ENCODE measurements at places on chromosomes 16 and 17.

DNA sequence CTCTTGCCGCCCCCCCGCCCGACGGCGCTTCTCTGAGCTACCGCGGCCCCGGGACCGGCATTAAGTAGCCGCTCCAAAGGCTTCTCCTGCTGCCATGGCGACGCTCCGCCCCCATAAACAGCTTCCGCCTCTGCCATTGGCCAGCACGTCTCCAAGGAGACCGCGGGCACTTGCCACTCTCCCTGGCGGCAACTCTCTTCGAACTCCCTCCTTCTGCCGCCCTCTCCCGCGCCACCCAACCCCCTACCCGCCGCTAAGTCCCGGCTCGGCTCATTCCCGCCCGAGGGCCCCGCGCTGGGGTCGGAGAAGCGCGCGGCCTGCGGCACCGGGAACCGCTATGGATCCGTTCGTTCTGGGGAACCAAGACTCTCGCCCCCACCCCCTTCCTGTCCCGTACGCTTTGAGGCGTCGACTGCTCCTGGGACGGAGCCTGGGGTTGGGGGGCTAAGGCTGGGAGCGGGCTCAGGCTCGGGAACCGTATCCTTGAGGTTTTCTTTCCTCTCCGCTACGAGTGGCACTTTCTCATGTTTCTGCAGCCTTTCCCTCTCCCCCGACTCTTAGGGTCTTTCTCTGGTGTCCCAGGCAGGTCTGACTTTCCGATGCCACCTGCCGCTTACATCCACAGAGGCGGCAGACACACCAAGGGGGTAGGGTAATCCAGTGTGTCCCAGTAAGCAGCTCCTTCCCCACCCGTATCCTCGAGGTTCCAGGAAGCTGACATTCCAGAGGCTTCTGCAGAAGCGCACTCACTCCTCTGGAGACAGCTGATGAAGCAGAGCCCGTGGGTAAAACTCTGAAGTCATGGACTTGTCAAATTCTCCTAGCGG, at the start of gene FOXJ1:
Gene FOXJ1 (minus strand): TSS at position 34 of the 827 bp plus-strand sequence. CDS start 850 bp downstream, outside the sequence.
- DNase-seq: peak; percentile 95

- no peak for DNase-seq
Observed at GRCh38 chr17:8273884-8274444, 14.5 kb upstream of the RANGRF start.

DNA sequence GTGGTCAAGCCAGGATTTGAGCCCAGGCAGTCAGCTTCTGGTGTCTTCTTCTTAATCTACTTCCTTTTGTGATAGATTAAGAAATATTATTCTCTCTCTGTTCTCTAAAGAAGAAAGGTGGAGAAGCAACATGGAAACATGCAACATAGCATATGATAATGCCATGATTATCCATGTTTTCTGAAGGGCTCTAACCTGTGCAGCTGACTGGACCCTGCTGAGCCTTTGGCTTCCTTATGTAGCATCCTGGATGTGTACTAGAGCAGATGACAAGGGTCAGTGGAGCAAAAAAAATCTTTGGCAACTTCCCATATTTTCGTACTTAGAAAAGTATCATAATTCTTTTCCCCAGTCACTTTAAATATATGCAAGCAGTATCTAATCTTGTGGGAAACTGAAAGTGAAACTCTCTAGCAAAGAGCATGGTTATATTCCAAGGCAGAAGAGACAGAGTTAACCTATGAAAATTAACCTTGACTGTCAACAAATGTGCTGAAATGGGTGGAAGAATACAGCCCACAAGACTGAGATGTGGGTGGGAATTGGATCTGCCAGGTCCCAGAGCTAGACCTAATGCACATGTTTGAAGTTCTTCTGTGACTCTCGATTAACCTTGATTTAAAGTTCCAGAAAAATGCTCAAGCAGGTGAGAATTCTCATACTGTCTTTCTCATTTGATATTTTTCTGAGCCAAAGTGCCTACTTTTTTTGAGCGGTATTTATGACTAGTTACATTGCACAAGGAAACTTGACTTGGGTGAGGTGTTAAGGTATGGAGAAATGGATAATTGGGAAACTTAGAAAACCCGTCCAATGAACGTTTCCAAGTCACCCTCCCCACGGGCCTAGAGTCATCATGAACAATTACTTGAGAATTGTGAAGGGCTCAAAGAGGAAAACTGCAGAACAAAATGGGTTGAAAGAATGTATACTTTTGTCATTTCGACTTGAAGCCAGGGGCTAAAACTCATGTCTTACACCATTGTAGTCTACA, 248.6 kb downstream of the FTO start:
- no peak for DNase-seq

DNA sequence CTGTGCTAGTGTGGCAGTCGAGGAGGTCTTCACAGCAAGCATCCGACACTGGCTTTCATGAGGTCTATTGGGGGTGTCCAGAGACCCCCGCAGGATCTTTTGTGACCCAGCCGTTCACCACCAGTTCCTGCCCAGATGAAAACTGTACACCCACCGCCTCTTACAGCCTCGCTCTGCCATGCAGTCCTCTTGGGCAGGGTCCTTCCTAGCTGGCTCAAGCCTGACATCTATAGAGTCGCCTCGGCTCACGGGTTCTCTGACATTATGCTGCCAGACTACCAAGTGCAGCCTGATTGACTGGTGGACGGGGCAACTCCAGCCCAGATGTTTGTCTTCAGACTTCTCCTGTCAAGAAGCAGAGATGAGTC, 14.6 kb upstream of the CLEC10A start:
- DNase-seq: no peak

GRCh38 chr16:74724820-74725549, 24.3 kb upstream of the MLKL start:
- no peak for DNase-seq

- DNase-seq: no peak
Observed at GRCh38 chr17:41131979-41132378, 8.0 kb upstream of the KRTAP4-12 start.

DNA sequence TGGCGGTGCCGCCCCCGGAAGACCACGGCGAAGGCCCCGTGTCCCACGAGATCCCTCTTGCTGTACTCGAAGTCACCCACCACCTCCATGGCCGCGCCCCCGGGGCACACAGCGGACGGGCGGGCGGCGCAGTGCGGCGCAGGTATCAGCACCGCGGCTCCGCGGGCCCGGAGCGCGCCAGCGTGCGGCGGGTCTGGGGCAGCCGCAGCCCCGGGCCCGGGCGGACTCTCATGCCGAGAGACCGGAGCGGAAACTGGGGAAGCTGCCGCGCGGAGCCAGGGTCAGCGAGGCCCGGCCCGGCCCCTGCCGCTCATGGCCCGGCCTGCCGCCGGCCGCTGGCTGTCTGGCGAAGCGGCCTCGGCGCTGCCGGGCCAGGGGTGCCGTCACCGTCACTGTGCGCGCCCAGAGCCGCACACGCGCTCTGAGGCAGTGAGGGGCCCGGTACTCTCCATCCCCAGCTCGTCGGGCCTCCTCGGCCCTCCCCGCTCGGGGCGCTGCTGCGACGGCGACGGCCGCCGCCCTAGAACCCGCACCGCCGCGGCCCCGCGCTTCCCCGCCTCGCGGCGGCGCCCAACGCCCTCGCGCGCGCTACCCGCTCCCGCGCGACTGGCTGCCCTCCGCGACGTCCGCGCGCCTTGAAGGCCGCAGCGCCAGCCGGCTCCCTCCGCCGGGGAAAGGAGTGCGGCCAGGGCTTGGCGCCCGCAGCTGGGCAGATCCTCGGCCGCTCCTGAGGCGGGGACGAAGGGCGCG, at the start of gene ULK2:
Gene ULK2 (minus strand): TSS at position 608 of the 750 bp plus-strand sequence. CDS start 519 bp downstream, at position 89.
- peak; percentile 73 for DNase-seq

DNA sequence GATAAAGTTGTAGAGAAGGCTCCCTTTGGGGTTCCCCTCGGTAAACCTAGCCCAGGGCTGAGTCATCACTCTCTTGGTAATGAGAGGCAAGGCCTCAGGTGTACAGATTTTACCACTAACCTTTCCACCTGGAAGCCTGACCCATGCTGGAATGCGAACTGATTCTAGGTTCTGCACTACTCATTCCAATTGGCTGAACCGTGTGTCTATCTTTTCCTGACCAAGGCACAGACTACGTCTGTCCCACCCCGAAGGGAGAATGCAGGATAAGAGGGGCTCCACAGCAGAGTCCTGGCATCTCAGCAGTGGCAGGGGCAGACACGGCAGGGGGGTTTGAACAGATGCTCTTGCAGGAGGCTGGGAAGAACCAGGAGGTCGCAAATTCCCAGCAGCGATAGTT, 65.4 kb upstream of the B4GALNT2 start:
- DNase-seq: no peak

DNA sequence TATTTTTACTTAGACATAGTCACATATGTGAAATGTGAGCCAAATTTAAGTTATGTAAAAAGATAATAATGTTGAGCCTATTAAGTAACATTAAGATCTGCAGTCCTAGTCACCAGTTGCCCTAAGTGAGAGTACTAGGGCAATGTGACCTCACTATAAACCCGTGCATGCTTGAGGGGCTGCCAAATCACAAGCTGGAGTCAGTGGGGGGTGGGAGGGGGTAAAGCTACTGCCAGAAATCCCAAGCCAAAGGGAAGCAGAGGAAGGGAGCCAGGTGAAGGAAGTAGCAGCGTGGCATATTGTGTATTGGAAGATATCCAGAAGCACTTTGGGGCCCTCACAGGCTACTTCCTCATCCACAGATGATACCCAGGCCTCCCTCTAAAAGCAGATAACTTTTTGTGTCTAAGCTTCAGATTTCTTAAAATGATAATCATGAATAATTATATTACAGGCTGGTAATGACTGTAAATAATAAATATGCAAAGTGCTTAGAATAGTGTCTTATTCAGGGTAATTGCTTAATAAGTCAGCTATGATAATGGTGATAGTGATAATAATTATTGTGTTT, 134.1 kb downstream of the CA10 start:
- DNase-seq: no peak

DNA sequence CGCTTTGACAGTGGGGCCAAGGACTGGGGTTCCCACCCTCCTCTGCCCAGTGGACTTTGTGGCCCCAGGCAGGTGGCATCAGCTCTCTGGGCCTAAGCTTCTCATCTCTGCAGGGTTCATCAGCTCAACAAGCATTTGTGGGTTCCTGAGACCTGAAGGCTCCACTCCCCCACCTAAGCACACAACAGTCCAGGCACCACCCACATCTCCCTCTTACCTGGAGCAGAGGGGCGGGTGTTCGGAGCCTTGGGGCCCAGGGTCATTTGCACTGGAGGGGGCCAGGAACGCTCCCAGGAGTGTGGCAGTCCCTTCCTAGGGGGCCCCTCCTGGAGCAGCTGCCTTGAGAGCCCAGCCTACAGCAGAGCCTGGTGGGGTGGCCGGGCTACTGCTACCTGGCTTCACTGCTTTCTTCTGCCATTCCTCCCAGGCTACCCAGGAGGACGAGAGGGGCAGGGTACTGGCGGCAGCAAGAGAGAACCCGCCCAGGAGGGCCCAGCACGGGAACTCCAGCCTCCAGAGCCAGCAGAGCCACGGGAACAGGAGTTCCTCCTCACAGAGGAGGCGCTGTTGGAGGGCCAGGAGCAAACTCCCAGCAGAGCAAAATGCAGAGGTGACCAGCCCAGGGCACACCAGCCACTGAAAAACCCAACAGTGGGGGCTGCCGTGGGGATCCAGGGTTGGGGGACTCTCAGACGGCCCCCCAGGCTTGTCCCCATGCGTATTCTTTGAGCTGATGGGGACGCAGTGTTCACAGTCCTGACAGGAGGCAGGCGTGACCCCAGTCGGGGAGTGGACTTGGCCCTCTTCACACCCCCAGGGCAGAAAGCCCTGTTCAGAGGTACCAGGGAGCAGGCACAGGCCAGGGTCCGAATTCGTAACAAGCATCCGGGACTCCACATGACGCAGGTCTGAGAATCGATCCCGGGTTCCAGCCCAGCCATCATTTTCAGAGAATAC, 35.1 kb upstream of the SLC38A10 start:
- no peak for DNase-seq

DNA sequence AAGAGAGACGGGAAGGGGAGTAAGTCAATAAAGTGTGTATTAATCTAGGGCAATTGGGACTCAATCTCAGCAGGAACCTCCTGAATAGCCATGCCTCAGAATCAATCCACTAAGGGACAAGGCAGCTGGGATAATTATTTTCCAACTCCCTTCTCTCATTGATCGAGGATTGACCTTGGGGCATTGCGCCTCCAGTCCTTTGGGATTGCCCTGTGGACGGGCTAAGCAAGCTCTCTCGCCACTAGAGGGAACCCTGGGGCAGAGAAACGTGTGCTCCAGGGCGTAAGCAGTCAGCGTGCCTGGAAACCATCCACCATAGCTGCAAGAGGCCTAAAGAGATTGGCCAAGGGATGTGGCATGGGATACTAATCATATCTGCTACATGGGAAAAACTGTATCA, 53.9 kb upstream of the ERCC4 start:
- peak; percentile 27 for DNase-seq

DNA sequence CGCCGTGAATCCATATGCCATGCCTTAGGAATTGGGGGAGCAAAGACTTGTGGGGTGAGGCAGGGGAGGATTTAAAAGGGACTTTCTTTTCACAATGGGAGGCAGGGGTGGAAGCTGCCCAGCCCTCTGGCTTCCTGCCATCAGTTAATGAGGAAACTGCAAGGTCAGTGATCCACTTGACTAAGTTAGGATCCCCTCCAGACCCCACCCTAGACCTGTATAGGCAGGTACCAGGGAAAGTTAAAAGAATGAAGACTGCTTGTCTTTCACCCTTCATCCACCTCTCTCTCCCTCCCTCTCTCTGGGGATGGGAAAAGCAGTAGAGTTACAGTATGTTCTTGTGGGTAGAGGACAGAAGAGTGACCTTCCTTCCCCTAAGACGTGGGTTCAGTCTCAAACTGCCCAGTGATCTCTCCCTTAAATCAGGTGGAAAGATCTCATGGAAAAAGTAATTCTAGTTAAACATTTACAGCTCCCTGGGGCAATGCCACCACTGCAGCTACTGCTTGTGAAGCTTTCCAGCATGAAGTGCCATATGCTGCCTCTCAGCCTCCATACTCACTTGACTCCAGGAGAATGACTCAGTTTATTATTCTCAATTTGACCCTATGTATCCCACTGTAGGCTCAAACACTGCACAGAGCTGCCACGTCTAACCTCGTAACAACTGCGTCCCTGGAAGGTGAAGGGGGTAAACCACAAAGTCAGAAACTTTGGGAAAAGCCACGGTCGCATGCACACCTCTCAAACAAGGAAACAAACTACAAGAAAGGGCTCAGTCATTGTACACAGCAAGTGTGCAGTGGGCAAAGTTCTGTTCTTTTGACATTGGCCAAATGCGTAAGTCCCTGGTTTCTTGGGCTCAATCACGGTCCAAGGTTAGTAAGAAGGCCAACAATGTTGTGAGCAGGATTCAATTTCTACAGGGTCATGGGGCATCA, 1.2 kb downstream of the COA3 start:
- DNase-seq: no peak

DNA sequence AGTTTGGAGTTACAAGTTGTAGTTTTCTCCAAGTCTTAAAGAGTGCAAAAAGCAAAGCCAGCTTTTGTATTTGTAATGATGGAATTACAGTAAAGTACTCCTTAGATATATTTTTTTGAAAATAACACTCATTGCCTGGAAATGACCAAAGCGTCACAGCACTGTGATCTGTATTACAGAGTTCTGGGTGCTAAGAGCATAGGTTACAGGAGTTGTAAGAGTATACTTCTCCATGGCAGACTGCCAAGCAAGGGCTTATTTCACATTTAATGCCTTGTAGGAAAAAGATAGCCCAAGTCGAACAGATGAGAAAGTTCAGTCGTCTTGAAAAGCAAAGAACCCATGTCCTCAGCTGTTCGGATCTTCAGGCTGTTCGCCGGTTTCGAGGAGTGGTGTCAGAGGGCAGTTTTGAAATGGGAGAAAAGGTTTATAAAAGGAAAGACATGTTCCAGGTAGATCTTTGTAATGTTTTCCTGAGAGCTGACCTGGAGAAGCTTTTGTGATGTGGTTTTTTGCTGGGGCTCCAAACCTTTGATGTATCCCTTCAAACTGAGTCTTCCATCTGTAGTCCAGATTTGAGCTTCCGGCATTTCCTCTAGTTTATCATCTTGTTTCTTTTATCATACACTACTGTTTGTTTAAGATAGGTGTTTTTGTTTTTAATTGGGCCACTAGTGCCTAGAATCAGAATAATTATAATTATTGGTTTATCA, 41.3 kb downstream of the ERCC4 start:
- DNase-seq: no peak
